ENCODE measurements at places on chromosomes 5 and 9. TPM values are rescaled to one million over a fixed set of nuclear protein-coding genes. Genes with fewer than 3 reads are reported as not detected.

TRPM6 gene
- total RNA-seq: not detected

KIF4B gene
- not detected for total RNA-seq

GRCh38 chr9:114030364-114030763 lies 47.7 kb downstream of the AMBP start:
- DNase-seq: peak; percentile 72

- DNase-seq: no peak
These were observed 36.1 kb downstream of the PRRX2 start for GRCh38 chr9:129701549-129701948.

GRCh38 chr9:134233022-134233421 lies 68.7 kb upstream of the RNU6ATAC start:
- no peak for DNase-seq

- DNase-seq: no peak
These were observed 100.4 kb downstream of the KLHL3 start for GRCh38 chr5:137635521-137635921.

Measured in osteocyte (in vitro differentiated cells).